Epithelial cell of proximal tubule (primary cell): ENCODE measurements at places on chromosomes 3 and 15. TPM values are rescaled to one million over a fixed set of nuclear protein-coding genes. Genes with fewer than 3 reads are reported as not detected.

DNA sequence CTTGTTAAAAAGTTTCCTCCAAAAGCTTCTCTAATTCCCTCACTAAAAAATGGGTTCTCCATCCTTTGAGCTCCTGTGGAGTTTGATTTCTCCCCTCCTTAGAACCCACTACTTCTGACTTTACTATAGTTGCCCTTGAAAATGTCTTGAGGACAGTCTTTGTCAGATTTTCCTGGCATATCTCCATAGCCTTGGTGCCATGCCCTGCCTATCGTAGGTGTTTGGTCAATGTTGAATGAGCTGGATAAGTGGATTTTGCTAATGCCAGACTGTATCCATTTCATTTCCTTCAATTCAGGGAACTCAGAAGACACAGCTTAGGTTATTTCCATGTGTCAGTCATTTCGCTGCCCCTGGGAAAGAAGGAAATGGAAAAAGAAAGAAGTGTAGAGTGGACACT, 40.6 kb downstream of the TMEM266 start:
- no peak for DNase-seq

- DNase-seq, result no peak
These were observed 94.8 kb downstream of the CACNA1D start for GRCh38 chr3:53589201-53589600.

The LINGO1 gene
- 0.14 TPM in 1 of 2 replicates, not detected in the other for total RNA-seq

The DNAH1 gene
- 0.29 and 0.51 TPM in 2 replicates for total RNA-seq

- no peak for DNase-seq
These were observed 995 bp downstream of the CHST14 start for GRCh38 chr15:40471808-40472150.

The DUOX2 gene
- not detected in 2 replicates for total RNA-seq
